ENCODE measurements at places on chromosomes 1 and 21. TPM values are rescaled to one million over a fixed set of nuclear protein-coding genes. Genes with fewer than 3 reads are reported as not detected.

Gene RGS18
- not detected for total RNA-seq

Gene SH2D1B
- total RNA-seq, result 0.13 TPM

Gene PTCH2
- total RNA-seq, result under 0.01 TPM

Gene DCDC2B
- total RNA-seq, result not detected

Gene PLPP3
- total RNA-seq, result 59.7 TPM

Gene SNX7
- 24.5 TPM for total RNA-seq

Gene ANKRD35
- under 0.01 TPM for total RNA-seq

Gene IL20
- not detected for total RNA-seq

Gene ASCL5
- total RNA-seq, result not detected

Gene KRTAP10-5
- not detected for total RNA-seq

Gene OR2L5
- not detected for total RNA-seq

GRCh38 chr1:53303726-53304515 is 23.9 kb downstream of the LRP8 start:
- no peak for DNase-seq

DNA sequence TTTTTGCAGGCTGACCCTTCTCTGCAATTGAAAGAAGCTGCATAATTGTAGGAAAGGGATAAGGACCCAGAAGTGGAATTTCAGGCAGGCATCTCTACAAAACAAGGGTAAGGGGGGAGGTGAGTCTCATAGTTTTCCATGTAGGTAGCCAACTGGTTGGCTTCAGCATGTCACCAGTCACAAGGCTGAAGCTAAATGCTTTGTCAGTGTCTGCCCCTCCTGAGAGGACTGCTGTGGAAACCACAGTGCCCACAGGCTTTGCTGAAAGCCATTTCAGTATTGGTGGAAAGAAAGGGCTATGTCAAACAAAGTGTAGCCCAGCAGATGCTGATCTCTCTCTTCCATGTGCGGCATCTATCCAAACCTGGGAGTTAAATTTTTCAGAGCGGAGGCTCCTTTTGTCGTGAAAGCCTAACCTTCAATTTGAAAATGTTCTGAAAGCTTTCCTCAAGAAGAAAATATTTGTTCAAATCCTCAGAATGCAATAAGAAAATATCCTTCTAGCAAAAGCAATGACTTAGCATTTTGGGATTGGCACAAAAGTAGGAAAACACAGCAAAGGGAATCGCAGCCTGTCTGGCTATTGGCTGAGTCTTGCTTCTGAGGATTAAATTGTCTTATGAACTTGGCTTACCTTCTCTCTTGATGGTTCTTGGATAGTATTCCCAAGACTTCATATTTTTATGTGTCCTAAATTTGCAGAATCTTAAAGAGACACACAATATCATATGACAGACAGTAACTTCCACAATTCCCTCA is 591.7 kb downstream of the PLPP3 start:
- DNase-seq, result no peak

GRCh38 chr1:21823206-21823979 is 11.3 kb downstream of the LDLRAD2 start:
- DNase-seq, result no peak

- DNase-seq, result no peak
These were observed 561.9 kb upstream of the ADGRL4 start for GRCh38 chr1:79568411-79568810.

DNA sequence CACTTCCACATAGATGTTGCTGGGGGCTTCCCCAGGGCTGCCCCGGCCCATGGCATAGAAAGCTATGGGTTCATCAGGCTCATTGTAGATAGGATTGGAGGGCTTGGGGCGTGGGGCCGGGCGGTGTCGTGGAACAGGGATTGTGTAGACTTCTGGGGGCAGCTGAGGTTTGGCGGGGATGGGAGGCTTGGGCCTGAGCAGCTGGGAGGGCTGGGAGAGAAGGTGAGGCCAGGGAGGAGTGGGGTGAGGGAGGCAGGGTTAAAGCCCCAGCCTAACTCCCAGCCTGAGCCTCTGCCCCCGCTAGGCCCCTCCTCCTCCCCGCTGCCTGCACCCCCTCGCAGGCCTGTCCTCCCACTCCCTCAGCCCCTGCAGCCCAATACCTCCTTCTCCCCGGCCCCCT is 7.4 kb downstream of the SH2D2A start:
- DNase-seq, result no peak

DNA sequence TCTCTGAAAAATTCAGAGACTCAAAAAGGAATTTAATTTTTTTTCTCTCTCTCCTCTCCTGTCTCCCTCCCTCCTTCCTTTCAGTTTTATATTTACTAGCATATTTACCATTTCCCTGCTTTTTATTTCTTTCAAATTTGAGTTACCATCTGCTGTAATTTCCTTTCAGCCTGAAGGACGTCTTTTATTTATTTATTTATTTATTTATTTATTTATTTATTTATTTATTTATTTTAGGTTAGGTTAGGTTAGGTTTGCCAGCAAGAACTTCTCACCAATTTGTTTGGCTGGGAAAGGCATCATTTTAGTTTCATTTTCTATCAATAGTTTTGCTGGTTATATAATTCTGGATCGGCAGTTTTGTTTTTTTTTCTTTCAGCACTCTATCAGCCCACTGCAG is 231.7 kb upstream of the ZRANB2 start:
- DNase-seq, result no peak

GRCh38 chr1:117372863-117373412 is 5.7 kb downstream of the MAN1A2 start:
- no peak for DNase-seq

- DNase-seq, result no peak
These were observed 3.4 kb upstream of the PLEKHM2 start for GRCh38 chr1:15680561-15681348.

- no peak for DNase-seq
These were observed 530.9 kb downstream of the PTPRU start for GRCh38 chr1:29767088-29767685.

DNA sequence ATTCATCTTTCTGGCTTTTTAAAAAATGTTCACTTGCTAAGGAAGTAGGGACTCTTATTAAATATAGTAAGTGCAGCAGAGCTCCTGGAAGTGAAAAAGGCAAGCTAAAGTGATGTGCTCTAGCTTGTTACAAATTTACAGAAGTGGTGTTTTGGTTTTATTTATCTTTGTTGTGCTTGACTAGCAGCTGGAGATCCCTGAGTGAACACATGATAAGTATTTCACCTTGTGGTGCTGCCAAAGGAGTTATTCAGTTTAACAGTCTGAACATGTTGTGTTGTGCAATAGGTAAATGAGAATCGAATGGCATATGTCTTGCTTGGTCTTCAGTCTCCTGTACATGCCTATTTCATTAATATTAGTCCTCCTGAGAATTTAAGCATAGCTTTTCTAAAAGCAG is 315.7 kb downstream of the TPR start:
- no peak for DNase-seq

DNA sequence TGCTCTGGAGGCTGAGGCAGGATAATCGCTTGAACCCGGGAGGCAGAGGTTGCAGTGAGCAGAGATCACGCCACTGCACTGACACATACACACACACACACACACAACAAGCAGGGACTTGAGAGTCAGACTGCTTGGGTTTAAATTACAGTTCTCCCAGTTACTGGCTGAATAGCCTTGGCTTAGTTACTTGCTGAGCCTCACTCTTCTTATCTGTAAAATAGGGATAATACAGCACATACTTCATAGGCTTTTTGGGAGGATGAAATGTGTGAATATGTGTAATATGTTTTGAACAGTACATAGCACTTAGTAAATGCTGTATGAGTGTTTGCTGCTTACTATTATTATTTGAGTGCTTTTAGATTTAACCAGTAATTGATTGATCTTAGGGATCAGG is 23.8 kb downstream of the CDC42 start:
- DNase-seq, result no peak

- DNase-seq, result no peak
These were observed 5.7 kb upstream of the PEF1 start for GRCh38 chr1:31650161-31651088.

DNA sequence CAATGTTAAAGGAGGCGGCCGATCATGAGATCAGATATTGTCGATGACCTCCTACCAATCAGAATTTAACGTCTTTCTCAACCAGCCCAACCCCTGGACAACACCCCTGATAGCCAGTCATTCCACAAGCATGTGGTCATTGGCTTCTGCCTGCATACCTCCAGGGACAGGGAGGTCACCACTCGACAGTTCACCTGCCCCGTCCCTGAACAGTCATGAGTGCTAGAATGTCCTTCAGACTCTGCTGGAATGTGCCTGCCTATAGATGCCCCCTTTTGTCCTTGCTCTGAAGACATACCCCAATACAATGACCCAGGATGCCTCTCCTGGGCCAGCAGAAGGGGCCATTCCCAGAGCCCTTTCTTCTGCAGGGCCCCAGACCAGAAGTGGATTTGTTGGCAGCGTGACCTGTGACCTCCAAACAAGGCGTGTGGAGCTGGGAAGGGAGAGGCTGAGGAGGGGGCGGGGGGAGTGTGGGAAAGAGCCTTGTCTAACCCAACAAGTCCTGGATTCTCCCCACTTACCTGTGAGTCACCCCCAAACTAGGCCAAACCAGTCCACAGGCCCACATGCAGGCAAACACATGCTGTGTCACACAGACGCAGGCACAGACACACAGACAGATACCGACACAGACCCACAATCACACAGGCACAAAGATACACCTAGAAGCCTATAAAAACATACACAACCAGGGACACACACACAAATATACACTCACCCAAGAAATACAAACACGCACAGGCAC is 2.2 kb downstream of the CRYBG2 start:
- no peak for DNase-seq

DNA sequence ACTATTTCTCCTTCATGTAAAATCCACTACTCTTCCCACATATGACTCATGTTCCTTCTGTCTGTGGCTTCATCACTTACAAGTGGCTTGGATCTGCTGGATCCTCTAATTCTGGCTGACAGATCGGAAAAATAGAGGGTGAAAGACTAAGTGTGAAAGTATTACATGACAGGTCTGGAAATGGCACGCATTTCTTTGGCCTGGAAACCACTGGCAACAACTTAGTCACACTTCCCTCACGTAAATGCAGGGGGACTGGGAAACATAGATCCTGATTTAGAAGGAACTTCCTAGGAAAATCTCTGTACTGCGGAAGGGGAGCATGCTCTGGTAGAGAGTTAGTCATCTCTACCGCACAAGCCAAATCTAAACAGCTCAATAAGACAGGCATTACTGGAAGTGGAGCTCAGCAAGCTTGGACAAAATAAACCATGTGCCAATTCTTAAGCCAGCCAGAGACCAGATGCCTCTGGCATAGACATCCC is 305.4 kb upstream of the PTBP2 start:
- DNase-seq, result peak; percentile 96

GRCh38 chr21:34900376-34900775 is 148.7 kb downstream of the RUNX1 start:
- DNase-seq, result no peak

DNA sequence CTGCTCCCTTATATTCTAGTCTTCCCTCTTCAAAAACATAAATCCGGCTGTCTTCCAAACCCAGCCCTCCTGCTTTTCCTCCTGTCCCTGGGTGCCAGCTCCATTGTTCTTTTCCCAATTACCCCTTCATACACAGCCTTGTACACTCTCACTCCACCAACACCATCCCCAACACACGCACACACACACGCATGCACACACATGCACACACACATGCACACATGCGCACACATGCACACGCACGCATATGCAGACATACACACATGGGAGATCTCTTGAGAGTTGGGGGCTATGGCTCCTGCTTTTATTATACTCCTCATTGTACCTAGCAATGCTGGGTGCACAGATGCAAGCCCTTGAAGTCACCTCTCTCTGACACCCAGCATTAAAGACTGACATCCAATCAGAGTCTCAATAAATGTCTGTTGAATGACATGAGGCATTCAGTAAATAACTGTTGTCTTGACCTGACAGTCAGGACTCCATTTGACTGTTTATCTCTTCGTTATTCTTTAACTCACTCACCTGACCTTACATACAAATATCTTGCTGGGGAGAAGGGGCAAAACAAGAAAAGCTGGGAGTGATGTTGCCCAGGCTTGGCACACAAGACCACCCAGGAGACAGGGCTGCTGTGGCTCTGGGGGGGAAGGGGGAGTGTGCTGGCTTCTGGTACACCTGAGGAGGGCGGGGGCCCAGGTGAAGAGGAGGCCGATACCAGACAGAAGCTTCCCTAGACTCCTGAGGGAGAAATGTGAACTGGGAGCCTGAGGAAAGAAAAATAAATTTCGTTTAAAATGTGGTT is 16.0 kb downstream of the ABCA4 start:
- no peak for DNase-seq

- no peak for DNase-seq
These were observed 118.7 kb downstream of the KCNK2 start for GRCh38 chr1:215201283-215201682.

DNA sequence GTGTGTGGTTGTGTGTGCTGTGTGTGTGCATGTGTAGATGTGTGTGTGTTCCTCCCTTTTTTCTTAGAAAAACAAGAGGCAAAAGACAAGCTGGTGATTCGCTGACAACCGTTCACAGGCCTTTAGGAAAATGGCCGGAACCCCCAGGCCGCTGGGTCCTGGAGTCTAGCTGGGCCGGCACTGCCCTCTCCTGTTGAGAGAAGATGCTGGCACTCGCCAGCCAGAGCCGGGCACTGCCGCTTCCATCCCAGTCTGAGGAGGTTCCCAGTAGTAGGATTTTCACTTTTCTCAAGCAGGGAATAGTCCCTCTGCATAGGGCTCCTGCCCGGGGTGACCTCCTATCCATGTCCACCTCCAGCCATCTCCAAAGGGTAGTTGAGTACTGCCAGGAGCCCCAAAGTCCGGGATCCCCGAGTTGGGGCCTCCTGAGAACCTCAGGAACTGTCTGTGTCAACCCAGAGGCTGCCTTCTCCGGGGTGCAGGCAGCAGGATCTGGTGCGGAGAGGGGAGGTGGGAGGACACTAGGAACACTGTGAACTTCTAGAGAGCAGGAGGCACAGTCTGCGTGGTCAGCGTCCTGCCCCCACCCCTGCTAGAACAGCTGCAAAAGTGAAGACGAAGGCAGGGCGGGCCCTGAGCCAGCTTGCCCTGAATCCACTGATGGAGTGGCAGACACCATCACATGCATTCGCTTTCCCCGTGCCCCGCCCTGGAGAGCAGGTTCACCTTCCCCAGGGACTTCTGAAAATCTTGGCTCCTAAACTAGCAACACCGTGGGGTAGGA is 44.1 kb upstream of the ARHGEF16 start:
- peak; percentile 51 for DNase-seq

- DNase-seq, result peak; percentile 38
These were observed 29.9 kb upstream of the RPTN start for GRCh38 chr1:152188673-152189591.

DNA sequence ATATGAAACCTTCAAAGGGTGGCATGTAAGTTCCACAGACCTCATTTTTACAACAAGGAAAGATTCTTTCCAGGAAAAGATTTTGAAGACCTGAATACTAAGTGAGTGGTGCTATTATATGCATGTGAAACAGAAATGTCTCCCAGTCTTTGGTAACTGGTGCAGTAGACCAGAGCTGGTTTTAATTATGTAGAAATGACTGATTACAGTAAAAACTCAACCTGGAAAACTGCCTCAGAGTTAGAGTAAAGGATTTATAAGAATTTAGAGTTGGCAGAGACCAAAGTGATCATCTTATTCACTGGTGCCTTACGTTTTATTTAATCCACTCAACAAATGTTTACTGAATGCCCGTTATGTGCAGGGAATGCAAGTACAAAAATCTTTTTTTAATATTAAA is 30.2 kb upstream of the LRRC8D start:
- DNase-seq, result no peak

All from dermis microvascular lymphatic vessel endothelial cell (primary cell).